ENCODE measurements at places on chromosomes 7 and 10.

- DNase-seq = no peak
These were observed 31.7 kb downstream of the TRIM24 start for GRCh38 chr7:138491612-138492386.

- no peak for DNase-seq
These were observed 631 bp downstream of the OTUD1 start for GRCh38 chr10:23439452-23439960.

GRCh38 chr10:13924040-13924725, 337.4 kb downstream of the PRPF18 start:
- no peak for DNase-seq

- DNase-seq = no peak
These were observed 11.5 kb downstream of the CREB3L2 start for GRCh38 chr7:137990251-137990941.

- no peak for DNase-seq
These were observed 135.9 kb downstream of the PAXIP1 start for GRCh38 chr7:154867068-154867467.

- no peak for DNase-seq
These were observed 113.6 kb downstream of the TBXAS1 start for GRCh38 chr7:139942636-139943035.

DNA sequence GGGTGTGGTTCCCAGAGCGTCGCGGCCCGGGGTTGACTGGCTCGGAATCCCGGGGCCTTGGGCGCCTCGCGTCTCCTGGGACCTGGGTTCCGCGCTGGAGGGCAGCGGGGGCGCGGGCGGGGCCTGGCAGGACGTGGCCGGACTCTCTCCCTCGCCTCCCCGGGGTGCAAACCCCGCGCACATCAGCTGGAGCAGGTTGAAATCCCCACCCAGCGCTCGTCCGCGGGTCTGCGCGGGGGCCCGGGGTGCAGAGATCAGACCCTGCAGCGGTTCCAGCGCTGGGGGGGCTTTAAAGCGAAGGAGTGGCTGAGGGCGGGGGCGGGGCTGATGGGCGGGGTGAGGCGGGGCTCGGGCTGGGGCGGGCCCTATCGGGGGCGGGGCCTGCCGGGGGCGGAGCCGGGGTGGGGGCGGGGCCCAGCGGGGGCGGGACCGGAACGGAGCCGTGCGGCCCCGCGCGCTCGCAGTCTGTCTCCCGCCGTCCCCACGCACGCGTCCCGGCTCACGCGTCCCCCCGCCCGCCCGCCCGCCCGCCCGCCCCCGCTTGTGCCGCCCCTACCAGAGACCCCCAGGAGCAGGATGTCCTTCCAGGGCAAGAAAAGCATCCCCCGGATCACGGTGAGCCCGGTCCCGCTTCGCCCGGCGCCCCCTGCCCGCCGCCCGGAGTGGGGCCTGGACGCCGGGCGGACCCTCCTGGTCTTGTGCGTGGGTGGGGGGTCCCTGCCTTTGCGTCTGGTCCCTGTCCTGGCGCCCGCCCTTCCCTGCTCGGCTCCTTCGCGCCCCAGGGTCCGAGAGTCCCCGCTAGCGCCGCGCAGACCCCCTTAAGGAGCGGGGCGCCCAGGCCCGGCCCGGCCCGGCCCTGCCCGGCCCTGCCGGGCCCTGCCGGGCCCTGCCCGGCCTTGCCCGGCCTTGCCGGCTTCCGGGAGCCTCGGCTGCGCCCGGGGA, at the start of gene DPYSL4:
TSS of gene DPYSL4 (plus strand) at position 461 of the 942 bp plus-strand sequence. CDS start at position 577, 116 bp downstream.
- DNase-seq = no peak

- no peak for DNase-seq
These were observed 124.5 kb downstream of the MYOF start for GRCh38 chr10:93357680-93358079.

DNA sequence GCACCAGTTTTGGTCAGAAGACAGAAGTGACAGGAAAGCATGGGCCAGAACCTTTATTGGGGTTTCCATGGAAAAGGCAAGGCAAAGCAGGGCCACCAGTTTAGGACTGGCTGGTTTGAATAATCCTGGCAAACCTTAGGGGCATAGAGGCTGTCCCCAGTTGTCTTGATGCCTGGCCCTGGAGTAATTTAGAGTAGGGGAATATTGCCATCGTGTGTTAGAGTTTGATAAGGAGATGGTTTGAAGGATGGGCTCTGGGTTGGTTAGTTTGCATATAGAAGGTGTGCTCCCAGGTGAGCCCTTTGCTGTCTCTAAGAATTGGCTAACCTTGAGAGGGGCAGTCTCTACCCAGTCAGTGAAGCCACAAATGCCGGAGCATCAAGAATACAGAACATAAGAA, 79.6 kb downstream of the ZNF777 start:
- DNase-seq = no peak

GRCh38 chr7:80467069-80467468, 44.8 kb downstream of the GNAT3 start:
- no peak for DNase-seq

GRCh38 chr7:55552320-55553023, 19.8 kb downstream of the VOPP1 start:
- DNase-seq = no peak

GRCh38 chr10:13068071-13068470, 31.9 kb upstream of the OPTN start:
- no peak for DNase-seq

DNA sequence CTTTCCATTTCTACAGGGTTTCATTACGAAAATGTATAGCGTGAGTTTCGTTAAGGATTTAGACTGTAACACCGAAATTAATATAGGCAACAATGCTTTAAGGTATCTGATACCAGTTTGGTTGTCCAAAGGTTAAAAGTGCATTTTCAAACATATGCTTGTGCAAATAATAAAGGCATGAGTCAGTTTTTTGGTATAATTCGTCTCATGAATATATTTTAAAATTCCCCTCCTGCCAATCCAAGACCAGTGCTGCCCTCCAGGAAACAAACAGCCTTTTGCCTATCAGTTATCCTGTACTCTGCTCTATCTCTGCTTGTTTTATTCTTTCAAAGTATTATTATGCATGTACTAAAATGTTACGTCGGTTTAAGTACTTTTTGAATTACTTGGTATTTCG, 2.0 kb downstream of the LCOR start:
- no peak for DNase-seq

DNA sequence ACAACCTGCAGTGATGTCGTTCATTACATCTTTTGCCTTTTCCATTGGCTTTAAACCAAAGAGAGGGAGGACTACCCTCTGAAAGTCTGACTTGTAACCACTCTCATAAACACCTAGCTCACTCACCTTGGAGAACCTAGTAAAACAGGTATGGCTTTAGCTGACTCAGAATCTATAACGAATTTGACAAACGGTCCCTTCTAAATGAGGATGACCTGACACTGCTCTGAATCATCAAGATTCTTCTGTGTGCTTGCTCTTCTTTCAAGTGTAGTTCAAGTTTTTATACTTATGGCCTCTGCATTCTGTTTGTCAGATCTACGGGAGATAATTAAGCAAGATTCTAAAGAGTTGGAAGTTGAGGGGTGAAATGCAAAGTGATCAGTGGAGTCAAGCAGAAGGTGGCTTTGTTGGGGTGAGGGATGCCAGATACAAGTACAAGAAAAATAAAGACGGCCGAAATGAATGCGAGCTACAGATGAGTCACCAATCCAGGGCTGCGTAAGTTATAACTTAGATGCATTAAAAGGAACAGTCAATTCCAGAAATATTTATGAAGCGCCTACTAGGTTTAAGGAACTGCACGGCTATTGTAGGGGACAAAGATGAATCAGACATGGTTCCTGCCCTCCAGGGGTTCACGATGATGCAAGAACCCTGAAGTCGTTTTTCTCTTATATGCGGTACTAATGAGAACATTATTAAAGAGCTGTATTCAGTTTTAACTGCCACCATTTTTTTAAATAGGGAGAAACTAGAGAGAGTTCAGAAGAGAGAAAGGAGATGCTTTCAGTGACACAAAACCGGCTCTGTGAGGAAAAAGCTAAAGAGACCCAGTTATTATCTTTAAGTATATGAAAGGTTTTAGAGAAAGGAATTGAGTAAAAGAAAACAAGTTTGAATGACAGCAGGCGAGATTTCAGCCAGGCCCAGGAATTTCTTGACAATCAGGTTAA, 6.5 kb downstream of the HIPK2 start:
- no peak for DNase-seq

DNA sequence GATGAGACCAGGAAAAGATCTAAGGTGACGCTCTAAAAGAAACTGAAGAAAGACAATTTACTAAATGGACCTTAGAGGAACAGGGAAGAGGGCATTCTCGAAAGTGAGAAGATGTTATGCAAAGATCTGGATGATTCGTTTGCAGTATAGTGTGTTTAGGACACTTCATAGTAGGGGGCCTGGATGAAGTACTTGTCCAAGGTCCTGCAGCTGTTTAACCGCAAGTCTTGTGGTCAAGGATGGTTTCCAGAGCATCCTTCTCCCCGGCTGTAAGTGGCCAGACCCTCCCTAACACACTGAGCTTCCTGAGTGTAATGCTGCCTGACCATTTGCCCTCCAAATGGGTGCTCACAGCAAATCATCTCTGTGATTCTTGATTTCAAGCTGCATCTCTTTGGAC, 101.6 kb downstream of the XPNPEP1 start:
- no peak for DNase-seq

- DNase-seq = no peak
These were observed 331.1 kb downstream of the BICC1 start for GRCh38 chr10:58843760-58844159.

- DNase-seq = no peak
These were observed 118.9 kb downstream of the AKR1D1 start for GRCh38 chr7:138195151-138195571.

GRCh38 chr7:135733603-135734342, 5.8 kb upstream of the SLC13A4 start:
- no peak for DNase-seq

- DNase-seq = no peak
These were observed 316 bp downstream of the RBM48 start for GRCh38 chr7:92528958-92529264.

GRCh38 chr7:70113536-70113935, 515.3 kb downstream of the AUTS2 start:
- DNase-seq = no peak

DNA sequence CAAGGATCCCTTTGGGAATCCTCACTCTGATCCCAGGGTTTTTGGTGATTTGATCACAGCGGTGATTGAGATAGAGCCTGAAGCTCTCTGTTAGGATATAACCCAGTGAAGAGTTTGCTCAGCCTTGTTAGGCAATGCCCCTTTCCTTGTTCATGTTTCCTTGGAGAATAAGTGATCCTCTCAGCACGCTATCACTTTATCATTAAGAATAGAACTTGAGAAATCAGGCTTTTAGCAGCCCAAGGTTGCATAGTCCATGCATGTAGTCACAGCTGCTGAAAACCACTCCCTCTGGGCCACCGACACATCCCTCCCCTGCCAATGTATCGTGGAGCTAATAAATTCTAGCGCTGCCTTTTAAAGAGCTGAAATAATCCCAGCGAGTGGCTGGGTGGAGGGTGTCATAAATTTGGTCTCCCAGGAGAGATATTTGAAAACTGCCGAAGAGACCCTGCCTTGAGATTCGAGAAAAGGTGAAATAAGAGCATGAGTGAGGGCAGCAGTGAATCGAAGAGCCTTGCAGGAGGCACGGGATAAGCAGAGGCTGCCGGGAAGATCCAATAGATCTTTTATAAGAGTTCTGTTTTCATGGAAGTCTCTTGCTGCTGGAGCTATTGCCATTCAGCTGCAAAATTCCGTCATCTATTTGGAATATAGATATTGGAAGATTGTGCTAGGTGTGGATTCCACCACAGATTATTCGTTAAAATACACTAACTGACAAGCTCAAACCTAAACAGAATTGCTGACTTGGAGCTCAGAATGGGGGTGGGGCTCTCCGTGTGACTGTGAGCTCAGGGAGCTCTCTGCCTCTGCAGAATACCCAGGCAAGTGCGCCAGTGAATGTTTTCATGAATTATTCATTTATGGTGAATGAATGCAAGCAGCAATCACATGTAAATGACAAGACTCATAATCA, 249.8 kb downstream of the TRIL start:
- DNase-seq = no peak

- DNase-seq = no peak
These were observed 389.1 kb upstream of the COBL start for GRCh38 chr7:51705701-51706100.

DNA sequence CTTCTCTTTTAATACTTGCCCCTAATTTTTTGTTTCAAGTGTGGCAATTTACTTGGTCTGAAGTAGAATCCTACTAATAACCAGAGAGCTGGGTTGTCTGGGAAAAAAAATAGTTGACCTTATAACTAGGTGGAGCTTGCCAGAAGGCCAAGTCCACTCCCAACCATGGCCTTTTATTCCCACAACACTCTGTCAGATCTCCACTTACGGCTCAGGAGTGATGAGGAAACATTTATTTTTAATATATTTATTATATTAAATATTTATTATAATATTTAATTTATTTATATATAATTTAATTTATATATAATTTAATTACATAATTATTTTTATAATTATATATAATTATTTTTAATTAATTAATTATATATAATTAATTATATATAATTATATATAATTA, 58.8 kb downstream of the TSPAN12 start:
- DNase-seq = no peak

GRCh38 chr7:73811760-73812168, 19.0 kb upstream of the CLDN4 start:
- DNase-seq = no peak

DNA sequence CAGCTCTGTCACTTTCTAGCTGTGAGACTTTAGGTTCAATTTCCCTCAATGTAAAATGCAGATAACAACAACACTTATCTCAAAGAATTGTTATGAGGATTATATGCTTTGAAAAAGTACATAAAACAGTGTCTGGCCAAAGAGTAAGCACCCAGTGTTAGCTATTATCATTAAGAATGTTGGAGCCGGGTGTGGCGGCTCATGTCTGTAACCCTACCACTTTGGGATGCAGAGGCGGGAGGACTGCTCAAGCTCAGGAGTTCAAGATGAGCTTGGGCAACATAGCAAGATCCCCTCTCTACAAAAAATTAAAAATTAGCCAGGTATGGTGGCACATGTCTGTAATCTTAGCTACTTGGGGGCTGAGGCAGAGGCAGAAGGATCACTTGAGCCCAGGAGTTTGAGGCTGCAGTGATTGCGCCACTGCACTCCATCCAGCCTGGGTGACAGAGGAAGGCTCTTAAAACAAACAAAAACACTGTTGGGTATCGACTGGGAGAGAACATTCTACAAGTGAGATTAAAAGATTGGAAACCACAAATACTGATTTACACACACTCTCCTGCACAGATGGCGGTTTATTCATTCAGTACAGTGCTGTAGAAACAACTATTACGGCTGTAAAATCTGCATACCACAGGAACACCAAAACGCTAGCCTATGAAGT, 107.3 kb downstream of the PROSER2 start:
- DNase-seq = no peak

GRCh38 chr7:106139265-106140251, 27.4 kb upstream of the SYPL1 start:
- peak; percentile 72 for DNase-seq

Data from NCI-H2107 (cell line).